Fibroblast of pulmonary artery (primary cell): ENCODE measurements at places on chromosomes 7 and 10.

GRCh38 chr7:157793087-157793353, 456.2 kb downstream of the DNAJB6 start:
- no peak for DNase-seq

DNA sequence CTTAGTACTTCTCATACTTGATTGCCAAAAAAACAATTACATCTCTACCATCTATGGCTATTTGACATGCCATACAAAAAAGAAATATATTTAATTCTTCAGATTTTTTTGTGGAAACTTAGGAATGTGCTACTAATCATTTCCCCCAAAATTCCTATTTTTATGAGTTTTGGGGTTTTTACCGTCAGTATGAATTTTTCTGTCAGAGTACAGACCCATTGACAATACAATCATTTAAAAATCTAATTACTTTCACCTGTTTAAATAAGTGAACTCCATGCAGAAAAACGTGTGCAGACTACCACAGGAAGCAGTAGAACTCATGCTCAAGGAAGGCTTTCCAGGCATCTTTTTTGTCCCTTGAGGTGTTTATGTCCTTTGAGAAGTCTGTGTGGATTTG, 48.8 kb upstream of the FOXP2 start:
- DNase-seq: no peak

- DNase-seq: peak; percentile 33
Measured at GRCh38 chr7:134290286-134290685, 26.4 kb downstream of the SLC35B4 start.

DNA sequence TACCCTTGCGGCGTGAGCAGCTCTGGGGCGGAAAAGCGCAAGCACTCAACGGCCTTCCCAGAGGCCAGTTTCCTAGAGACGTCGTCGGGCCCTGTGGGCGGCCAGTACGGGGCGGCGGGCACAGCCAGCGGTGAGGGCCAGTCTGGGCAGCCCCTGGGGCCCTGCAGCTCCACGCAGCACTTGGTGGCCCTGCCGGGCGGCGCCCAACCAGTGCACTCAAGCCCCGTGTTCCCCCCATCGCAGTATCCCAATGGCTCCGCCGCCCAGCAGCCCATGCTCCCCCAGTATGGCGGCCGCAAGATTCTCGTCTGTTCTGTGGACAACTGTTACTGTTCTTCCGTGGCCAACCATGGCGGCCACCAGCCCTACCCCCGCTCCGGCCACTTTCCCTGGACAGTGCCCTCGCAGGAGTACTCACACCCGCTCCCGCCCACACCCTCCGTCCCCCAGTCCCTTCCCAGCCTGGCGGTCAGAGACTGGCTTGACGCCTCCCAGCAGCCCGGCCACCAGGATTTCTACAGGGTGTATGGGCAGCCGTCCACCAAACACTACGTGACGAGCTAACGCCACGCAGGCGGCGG, 12.6 kb downstream of the TRIM8 start:
- no peak for DNase-seq

DNA sequence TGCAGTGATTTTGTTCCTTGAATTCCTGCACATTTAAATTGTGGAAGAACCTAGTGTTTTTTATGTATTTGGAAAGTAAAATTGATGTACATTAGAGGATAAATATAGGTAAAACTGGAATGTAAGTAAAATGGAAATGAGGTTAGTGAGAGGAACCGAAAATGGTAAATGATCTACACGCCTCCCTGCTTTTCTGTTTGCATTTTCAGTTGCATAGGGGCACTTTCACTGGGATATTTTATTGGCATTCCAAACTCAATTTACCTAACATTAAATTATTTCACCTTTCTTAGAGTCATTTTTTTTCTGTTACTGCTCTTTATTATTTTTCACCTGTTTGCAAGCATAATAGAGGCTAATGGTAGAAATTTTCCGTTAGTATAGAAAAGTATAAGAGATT, 8.0 kb downstream of the CDK13 start:
- DNase-seq: no peak

DNA sequence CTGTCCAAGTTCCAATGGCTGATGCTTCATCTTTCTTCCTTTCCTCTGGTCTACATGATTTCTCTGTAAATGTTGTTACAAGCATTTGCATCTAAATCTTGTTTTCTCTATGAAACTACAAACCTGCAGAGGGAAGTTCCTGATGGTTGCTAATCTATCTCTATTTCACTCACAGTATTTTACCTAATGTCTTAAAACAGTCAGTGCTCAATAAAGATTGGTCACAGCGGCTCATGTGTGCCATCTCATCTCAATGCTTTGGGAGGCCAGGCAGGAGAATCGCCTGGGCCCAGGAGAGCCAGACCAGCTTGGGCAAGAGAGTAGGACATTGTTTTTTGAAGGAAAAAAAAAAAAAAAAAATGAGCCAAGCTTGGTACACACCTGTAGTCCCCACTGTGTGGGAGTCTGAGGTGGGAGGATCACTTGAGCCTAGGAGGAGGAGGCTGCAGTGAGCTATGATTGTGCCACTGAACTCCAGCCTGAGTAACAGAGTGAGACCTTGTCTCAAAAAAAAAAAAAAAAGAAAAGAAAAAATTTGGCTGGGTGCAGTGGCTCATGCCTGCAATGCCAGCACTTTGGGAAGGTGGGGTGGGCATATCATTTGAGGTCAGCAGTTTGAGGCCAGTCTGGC, 71.3 kb upstream of the ARMC3 start:
- DNase-seq: no peak

DNA sequence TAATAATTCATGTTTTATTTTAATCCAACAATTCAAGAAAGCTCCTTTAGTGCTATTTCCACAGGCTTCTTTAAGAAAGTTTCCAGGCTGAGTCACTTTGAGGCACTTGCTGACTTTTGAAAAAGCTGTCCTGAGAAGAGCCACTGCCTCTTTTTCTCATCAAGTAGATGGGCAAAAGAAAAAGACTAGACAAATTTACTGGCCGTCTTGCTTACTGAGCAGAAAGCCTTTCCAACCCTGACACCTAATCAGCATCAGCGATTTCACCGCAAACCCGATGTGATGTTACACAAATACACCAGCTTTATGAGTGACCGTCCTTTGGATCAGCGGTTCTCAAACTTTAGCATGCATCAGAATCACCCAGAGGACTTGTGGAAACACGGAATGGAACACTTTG, 24.3 kb downstream of the CTTNBP2 start:
- no peak for DNase-seq

DNA sequence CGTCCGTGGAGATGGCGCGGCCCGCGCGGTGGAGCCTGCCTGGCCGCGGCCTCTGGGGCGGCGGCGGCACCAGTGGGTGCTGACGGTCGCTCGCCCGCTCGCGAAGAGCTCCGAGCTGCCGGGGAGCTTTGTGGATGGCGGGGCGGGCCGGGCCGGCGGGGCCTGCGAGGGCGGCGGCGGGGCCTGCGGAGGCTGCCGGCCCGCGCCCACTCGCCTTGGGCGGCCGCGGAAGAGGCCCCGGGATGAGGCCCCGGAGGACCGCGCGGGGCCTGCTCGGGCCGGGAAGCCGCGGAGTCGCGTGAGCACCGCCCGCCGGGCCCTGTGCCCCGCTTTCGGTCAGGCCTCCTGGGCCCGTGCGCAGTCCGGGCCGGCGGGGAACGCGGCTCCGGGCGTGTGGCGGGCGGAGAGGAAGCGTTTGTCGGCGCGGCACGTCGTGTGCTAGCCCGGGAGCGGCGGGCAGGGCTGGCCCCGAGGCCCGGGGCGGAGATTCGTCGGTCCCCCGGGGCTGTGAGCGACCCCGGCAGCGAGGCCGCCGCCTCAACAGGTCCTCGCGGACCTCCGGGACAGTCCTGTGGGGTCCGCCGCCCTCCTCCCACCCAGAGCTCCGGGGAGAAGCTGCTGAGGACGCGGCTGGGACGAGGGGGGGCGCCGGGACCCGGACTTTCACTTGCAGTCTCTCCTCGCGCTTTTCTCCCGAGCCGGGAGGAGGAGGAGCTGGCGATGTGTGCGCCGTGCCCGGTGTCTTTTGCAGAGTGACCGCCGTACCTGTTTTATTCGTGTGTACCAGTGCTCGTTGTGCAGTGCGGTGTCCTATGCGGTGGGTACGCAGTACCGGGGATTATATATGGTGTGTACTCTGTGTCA, 578 bp downstream of the ZMYND11 start:
- DNase-seq: peak; percentile 49

DNA sequence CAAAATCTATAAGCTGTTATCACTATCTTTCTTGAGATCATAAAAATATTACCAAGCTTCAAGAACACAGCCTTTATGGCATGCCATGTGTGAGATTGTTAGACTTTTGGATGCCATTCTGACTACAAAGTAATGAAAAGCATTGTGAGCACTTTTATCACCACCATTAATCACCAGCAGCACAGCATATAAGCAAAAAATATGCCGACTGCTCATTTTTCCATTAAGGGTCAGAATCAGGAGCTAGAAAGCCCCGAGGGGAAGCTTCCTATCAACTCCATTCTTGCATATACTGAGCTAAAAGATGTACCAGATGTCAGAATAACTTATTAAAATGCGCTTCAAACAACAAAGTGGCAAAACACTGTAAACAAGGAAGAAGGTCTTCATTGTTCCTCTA, 114.3 kb downstream of the LMBR1 start:
- DNase-seq: no peak
